ENCODE measurements at places on chromosomes 4 and X.

- peak; percentile 65 for DNase-seq
Observed at GRCh38 chr4:3765271-3766035, 732 bp upstream of the ADRA2C start.

- DNase-seq, result no peak
Observed at GRCh38 chr4:171538601-171539100, 274.6 kb upstream of the GALNTL6 start.

DNA sequence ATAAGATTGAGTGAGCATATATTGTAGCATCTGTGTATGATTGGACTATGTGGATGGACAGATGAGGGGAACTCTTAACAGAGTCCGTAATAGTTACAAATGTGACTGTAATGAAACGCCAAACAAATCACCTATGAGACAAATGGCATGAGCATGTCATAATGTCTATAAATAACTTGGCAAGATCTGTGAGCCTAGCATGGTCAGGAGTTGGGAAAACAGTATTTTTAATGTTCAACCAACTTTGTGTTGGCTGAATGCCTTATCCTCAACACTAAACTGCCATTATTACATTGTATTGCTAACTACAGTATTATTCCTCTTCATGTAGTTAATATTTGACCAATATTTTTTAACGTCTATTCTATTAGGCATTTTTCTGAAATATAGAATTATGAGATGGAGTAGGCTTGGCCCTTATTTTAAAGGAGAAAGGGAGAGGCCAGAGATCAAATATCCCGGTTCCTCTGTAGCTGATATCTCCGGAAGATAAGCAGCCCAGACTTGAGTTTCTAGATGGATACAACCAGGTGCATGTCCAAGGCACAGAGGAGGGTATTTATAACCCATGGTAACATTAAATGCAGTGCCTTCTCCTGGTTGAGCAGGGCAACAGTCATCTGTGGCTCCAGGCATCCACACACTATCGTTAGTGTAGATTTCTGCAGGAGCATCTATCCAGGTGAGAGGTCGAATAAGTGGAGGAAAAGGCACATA is 32.7 kb downstream of the PF4 start:
- no peak for DNase-seq

DNA sequence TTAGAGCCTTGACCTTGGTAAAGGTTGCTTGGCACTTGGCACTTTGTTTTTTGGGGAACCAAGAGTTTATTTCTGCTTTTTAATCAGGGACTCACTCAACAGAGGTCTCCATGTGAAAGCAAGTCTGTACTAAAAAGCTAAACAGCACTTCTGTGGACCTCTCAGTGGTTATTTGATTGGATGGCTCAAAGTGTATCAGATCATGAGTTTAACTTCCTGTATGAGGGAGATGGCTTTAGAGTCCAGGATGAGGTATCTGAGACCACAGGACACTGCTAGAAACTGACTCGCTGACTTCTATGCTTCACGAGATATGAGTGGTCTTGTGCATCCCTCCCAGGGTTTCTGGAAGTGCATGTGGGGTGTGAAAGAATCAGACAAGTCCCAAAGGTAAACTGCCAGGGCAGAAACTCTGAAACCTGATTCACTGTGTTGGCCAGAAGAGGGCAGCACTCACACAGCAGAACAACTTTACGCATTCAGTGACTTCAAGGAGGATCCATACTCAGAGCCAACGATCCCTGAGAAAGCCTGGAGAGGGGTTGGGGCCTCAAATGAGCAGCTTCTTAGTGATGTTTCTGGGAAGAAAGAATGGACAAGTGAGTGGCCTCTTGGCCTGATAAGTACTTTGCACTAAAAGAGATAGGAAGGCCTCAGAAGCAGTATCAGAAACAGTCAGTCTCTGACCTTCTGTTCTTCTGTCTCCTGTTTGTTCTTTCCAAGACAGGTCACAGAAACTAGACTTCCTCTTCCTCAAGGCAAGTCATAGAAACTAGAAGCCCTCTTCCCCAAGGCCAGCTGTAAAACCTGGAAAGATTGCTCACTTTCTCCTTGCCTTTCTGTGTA is 220.3 kb upstream of the CXCL13 start:
- peak; percentile 67 for DNase-seq

GRCh38 chr4:148842843-148843242 is 400.6 kb upstream of the NR3C2 start:
- no peak for DNase-seq

All from glutamatergic neuron (in vitro differentiated cells).